ENCODE measurements at places on chromosomes 7 and 10.

DNA sequence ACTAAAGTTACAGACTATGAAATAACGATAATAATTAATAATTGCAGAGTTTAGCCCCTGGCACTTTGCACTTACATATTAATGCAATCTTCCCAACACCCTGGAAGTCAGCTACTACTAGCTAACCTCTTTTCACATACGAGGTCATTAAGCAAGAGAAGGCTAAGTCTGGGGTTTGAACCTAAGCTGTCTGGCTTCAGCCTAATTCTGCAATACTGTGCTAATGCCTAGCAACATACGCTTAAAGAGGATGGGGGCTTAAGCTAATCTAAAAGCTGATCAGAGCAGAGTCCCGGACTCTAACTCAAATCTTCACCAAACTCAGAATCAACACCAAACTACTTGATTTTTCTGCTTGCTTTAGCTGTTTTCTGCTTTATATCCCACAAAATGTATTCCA, 168.7 kb upstream of the GNAI1 start:
- DNase-seq, result no peak

DNA sequence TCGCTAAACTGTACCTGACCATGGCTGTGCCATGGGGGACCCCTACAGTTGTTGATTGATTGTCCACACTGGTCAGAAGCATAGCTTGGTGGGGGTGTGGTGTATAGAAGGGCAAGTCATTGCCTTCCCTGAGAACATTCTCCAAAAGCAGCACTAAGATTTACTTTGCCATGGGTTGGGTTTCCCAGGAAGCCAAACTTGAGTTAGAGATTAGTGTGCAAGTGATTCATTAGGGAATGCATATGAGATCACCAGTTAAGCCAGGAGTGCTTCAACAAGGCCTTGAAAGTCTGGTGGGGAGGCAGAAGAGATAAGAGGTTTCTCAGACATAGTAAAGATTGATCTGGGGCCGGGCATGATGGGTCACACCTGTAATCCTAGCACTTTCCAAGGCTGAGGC, 21.4 kb upstream of the TPST1 start:
- no peak for DNase-seq

DNA sequence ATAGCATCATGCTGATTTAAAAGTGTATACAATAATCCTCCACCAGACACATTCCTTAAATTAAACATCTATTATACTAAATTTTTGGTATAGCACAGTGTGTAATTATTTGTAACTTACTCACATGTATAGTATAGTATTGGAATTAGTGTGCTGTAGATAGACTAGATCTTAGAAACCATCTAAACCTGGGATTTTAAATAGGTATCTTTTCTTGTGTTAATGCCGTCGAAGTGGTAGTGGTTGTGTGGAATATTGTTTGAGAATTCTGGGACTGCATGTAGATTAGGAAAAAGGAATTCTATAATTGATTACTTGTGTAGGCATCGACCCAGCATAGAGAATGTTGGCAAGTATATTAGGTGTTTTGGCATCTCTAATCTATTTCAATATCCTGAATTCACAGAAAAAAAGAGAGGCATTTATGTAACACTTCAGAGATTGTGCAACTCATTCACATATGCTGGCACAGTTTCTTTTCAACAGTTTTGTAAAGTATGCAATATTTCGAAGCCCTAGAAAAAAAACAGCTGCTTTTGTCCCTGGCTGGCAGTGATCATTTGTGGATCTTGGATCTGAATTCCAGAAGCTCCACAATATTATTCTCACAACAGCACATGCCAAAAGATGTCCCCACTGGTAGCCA, 145.5 kb upstream of the AGR3 start:
- no peak for DNase-seq

DNA sequence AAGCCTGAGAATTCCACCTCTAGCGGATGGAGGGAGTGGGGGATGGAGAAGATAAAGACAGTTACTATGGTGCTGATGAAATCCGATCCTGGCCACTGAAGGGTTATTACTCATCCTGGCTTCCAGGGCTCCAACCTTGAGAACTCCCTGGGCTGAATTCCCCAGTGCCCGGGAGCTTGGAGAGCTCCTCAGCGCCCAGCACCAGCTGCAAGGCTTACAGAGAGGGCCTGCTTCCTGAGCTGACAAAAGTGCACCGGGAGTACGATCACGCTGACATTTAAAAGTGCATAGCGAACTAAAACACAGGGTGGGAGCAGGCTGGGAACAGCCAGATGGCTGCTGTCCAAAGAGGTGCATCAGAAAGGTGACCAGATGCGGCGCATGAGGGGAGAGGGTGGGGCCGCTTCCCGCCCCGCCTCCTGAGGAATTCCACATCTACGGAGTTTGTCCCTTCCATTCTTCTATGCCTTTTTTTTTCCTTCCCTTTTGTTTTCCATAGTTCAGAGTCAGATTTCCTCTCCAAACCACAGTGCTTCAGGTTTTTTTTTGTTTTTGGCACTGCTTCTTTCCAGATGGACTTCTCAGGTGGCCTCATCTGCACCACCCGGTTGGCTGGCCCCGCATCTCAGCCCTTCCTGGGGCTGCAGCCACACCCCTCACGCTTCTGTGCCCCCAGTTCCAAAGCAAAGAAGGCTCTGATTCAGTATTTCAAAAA, 62.4 kb upstream of the MKRN1 start:
- DNase-seq, result peak; percentile 20

- no peak for DNase-seq
These were observed 56.5 kb downstream of the ENO4 start for GRCh38 chr10:116905845-116906210.

- DNase-seq, result no peak
These were observed 6.7 kb upstream of the KLRG2 start for GRCh38 chr7:139490130-139490529.
